ENCODE measurements at places on chromosomes 12 and 14.

- DNase-seq, result no peak
Measured at GRCh38 chr14:94593376-94593748, 12.1 kb downstream of the SERPINA5 start.

DNA sequence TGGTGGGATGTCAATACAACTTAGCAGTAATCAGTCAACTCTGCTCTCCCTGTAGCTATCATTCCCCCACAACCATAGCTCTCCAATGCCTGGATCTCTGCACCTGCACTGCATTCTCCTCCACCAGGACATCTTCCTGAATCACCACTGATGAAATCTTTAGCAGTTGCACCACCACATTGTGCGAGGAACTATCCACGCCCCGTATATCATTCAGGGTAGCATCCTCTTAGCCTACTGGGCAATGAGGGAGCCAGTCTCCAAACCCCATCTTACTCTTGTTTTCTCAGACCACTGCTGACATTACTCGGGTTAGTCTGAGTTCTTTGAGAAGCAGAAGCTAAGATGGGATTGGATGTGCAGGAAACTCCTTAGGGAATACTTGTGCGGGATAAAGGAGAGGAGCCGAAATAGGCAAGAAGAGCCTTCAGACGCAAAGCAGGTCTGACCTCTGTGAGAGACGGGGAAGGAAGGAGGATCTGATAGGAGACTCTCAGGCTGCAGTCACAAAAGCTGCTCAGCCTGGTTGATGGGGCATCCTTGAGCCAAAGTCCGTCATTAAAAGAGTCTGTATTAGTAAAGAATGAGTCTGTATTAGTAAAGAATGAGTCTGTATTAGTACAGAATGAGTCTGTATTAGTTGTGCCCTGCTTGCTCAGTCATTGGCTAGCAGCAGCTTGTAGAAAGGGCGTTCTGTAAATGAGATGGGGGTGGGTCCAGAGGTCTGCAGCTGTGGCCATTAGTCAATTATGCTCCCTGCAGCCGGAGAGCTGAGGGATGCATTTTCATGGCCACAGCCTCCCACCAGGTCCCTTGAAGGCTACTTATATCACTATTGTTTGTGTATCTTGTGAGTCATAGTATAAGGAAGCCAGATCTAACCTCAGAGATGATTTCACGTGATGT is 49.6 kb upstream of the RASSF3 start:
- DNase-seq, result no peak

GRCh38 chr12:115911360-115911759 is 366.1 kb downstream of the MED13L start:
- no peak for DNase-seq

GRCh38 chr14:94102768-94103482 is 7.6 kb upstream of the IFI27 start:
- no peak for DNase-seq

- peak; percentile 47 for DNase-seq
Measured at GRCh38 chr12:29164477-29165393, 15.7 kb downstream of the FAR2 start.

- DNase-seq, result no peak
Measured at GRCh38 chr14:75934998-75935628, 46.7 kb downstream of the TGFB3 start.

DNA sequence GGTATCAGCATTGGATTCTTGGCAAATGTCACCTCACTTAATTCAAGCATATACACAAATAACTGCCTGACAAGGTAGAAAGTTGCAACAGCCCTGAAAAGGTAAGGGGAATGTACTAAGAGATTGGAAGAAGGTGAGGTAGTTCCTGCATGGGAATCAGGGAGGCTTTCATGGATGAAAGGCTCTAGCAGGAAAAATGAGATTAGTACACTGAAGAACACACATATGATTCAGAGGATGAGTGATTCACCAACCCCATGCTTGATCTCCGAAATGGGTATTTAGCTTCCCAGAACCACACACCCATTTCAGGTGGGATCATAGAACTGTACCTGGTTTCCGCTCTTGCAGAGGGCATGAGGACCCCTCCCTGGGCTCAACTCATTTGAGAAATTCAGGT is 65.8 kb downstream of the PAH start:
- DNase-seq, result peak; percentile 14

- DNase-seq, result no peak
Measured at GRCh38 chr12:67681105-67681778, 32.7 kb downstream of the DYRK2 start.

DNA sequence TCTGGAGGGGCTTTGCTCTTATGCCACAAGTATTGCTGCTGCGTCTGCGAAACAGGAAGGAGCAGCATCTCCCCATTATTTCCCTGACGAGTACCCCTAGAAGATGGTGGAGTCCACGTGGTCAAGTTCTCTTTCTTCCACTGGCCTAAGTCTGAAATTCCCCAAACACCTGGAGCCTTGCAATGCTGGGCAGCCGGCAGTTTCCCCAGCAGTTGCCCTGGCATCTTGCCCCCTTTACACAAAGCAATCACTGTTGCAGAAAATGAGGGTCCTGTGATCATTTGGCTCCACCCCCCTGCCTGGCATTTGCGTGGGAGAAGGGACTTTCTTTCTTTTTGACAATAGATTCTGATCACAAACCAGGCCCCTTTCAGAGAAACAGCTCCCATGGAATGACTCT is 56.9 kb downstream of the FOS start:
- no peak for DNase-seq

DNA sequence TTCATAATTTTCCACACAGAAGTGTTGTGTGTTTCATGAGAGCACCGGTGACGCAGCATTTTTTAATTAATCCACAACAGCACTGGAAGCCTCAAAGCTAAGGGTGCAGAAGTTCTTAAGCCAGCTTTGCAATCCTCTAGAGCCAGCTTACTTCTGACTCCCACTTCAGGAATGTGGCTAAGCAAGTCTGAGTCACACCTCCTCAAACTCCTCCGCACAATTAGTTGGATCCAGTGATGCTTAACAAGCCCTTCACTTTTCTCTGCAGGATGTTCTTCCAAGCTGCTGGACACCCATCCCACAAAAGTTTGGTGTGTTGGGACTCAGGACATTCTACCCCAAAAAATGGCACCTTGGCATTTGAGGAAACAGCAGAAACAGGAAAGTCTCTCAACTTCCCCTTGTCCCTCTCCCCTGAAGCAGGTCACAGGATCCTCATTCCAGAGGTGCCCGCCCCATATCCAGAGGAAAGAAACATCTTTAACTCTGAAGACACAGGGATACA is 210.0 kb downstream of the PPM1H start:
- no peak for DNase-seq

DNA sequence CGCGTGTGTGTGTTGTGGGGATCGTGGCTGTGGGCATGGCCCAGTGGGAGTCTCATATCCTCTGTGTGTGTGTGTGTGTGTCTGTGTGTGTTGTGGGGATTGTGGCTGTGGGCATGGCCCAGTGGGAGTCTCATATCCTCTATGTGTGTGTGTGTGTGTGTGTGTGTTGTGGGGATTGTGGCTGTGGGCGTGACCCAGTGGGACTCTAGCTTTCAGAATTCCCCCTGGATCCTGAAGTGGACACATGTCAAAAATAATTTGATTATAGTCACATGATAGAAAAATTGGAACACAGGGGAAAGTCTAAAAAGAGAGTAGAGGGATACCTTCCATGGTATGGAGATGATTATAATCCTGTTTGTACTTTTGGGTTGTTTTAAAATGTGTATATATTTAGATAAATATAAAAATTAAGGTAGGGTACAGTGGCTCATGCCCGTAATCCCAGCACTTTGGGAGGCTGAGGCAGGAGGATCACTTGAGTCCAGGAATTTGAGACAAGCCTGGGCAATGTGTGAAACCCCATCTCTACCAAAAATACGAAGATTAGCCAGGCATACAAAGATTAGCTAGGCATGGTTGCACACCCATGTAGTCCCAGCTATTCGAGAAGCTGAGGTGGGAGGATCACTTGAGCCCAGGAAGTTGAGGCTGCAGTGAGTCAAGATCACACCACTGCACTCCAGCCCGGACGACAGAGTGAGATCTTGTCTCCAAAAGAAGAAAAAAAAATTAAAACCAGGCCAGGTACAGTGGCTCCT is 11.0 kb downstream of the PAPLN start:
- no peak for DNase-seq

DNA sequence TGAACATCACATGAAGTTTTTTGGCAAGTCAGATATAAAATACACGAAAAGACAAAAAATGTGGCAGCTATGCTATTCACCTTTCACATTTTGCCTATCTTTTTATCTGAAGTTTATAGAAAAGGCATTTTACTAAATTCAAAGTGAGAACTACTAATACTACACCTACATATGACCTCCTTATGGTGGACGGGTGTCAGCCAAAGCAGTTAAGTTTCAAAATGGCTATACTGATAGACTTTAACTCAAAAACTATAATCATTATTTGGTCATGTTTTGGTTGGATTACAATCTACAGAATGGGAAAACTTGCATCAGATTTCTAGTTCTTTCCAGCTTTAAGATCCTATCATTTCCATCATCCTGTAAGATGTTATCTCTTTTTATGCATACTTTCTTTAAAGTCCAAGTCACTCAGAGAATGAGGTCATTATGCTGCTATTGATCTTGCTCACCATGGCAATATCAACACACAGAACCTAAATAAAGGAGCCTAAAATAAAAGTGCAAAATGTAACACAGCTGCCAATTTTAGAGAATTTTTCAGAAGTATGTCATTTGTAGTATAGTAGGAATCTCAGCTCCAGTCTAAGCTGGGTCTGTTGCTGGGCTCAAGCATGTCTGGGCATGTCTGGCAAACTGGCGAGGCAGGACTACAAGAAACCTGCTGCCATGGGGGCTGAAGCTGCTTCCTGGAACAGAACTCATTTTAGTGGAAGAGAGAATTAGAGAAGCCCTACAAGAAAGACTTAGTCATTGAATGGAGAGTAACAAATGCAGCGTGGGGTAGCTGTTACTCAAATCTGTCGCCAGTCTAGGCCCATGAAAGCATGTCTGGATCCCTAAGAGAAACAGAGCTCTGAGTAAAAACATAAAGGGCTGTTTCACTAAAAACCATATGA is 7.6 kb upstream of the AEBP2 start:
- peak; percentile 83 for DNase-seq

DNA sequence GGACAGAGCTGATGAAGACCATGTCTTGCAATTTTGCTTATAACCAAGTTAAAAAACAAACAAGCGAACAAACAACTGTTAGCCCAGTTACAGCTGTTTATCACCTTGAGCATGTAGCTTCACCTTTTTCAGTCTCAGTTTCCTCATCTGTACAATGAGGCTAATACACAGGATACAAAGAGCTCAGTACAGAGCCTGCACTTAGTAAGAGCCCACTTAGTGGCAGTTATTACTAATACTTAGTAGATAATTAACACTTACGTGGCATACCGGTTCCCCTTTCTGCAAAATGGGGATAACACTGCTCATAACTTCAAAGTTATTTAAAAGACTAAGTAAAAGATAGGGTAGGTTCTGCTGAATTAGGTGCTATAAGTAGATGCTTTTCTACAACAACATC is 228.0 kb downstream of the MON2 start:
- no peak for DNase-seq

DNA sequence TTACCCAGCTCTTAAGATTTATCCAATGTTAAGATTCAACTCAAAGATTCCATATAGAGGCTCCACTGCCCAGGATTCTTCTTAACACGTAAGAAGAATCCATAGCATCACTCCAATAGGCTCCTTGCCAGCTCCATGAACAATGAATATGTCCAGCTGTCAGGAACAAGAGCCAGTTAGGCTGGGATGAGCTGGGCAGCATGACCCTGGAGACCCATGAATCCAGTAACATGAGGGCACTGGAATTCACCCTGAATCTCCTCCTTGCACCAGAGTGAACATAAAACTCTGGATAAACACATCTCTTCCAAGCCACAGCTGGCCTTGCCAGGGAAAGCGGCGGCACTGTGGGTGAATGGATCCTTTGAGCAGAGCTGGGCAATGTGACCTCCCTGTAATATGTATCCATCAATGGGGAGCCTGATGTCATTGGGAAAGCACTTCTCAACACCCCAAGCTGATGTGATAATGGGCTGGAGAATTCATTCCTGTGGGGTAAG is 24.4 kb upstream of the TC2N start:
- no peak for DNase-seq

GRCh38 chr14:70357985-70358384 is 1.5 kb downstream of the COX16 start:
- DNase-seq, result no peak

DNA sequence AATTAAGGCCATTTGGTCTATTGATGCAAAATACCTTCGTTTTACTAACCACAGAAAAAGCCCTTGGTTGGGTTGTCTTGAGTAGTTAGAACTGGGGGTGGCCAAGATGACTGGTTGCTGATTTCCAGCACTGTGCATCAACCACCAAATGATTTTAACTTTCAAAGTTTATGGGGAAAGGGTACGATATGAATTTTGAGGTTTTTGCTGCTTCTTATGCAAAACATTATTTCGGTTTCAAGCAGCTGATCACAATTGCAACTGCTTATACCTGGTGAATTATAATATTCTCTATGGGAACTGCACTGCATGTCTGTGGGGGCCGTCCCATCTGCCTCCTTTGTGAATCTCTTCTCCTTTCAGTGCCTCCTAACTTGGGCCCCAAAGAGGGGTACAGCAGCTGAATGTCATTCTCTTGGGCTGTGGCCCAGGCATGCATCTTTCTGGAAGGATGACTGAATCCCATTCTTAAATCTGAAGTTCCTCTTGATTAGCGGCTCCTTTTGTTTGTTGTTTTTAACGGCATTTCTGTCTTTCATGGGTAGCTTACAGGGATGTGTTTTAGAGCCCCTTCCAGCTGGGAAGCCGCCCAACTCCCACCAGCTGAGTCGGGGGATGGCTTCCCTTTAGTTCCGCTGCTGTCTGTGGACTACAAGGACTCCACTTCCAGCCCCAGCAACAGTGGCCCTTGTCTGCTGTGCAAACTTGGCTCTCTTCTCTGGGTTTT is 479.8 kb downstream of the ZFP36L1 start:
- no peak for DNase-seq

DNA sequence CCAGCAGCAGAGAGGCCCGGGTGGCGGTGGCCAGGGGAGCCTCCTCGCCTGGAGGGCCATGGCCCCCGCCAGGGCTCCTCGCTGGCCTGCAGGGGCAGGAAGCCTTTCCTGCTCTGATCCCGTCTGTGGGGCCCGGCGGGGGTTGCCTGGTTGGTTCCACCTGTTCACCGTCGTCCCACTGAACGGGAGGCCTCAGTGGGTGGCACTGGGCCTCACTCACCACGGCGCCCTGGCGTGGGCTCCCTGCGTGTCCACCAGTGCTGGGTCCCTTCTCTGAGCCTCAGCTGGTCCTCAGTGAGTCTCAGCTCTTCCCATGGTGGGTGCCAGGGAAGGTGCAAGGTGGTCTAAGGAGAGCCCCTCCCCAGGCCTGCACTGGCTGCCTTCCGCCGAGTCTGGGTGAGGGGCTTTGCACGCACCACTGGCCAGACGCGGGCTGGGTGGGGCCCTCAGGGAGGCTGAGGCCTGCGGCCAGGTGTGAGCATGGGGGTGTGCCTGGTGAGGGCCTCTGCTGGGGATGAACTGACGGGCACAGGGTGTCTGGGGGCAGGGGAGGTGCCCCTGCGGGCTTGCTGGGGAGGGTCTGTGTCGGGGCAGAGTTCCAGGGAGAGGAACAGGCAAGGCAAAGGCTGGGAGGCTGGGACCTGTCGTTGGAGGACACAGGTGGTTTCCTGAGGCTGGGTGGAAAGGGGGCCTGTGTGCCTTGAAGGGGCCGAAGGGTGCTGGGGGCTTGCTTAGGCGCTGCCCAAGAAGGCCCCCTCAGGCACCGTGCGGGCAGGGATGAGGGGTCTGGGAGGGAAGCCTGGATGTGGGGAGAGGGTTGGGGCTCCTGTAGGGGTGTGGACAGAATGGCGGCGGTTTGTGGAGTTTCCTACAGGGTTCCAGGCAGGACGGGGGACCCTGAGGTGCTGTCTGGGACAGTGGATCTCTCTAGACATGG is 339.8 kb downstream of the TMEM121 start:
- no peak for DNase-seq

- DNase-seq, result no peak
Measured at GRCh38 chr12:114003286-114003685, 37.2 kb upstream of the RBM19 start.

- DNase-seq, result peak; percentile 63
Measured at GRCh38 chr12:51262758-51263177, 7.4 kb downstream of the SMAGP start.

Measured in activated CD4-positive, alpha-beta T cell treated with anti-CD3 and anti-CD28 coated beads, Interleukin-2, amount 10 ng/mL, durations not matched to agents 24 days and 14 days (primary cell).